Left cardiac atrium (tissue), 4 donors: ENCODE measurements at places on chromosomes 12 and 14.

- no peak for DNase-seq
Observed at GRCh38 chr12:40692765-40693206, 547 bp downstream of the CNTN1 start.

GRCh38 chr12:77179515-77179914 is 114.1 kb upstream of the E2F7 start:
- DNase-seq: no peak

DNA sequence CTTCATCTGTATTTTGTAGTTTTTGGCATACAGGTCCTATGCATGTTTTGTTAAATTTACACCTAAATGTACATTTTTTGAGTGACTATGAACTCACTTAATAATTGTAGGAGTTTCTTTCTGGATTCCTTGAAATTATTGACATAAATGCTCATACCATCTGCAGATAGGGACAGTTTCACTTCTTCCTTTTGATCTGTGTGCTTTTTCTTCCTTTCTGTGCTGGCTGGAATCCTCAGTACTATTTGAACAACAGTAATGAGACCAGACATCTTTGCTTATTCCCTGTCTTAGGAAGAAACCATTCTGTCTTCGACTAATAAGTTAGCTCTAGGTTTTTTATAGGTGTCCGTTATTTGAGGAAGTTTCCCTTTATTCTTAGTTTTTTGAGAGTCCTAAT is 110.3 kb downstream of the ADGRD1 start:
- DNase-seq: no peak

- DNase-seq: no peak
Observed at GRCh38 chr14:104119119-104119487, 19.3 kb upstream of the KIF26A start.

DNA sequence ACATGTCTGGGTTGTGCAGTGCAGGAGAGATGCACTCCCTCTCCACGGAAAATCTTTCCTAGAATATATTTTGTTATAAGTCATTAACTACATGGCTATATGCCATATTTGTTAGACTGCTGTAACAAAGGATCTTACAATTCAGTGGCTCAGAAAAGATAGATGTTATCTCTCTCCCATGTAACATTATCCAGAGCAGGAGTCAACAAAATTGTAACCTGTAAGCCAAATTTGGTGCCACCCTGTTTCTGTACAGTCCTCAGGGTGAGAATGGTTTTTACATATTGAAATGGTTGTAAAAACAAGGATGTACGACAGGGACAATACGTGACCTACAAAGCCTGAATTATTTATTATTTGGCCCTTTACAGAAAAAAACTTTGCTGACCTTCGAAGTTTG is 155.5 kb downstream of the KIF21A start:
- DNase-seq: no peak

DNA sequence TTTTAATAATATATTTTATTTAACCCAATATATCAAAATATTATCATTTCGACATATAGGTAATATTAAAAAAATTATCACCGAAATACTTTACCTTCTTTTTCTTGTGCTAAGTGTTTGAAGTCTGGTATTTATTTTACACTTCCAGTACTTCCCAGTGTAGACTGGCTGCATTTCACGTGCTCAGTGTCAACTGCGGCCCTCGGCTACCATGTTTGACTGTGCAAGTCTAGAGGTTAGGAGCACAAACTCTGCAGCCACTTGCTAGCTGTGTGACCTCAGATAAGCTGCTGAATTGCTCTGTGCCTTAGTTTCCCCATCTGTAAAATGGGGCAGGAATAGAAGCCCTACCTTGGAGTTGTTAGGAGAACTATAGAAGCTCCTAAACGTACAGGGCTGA is 42.3 kb upstream of the ESRRB start:
- no peak for DNase-seq

- DNase-seq: no peak
Observed at GRCh38 chr14:75845136-75845804, 136.5 kb downstream of the TGFB3 start.

DNA sequence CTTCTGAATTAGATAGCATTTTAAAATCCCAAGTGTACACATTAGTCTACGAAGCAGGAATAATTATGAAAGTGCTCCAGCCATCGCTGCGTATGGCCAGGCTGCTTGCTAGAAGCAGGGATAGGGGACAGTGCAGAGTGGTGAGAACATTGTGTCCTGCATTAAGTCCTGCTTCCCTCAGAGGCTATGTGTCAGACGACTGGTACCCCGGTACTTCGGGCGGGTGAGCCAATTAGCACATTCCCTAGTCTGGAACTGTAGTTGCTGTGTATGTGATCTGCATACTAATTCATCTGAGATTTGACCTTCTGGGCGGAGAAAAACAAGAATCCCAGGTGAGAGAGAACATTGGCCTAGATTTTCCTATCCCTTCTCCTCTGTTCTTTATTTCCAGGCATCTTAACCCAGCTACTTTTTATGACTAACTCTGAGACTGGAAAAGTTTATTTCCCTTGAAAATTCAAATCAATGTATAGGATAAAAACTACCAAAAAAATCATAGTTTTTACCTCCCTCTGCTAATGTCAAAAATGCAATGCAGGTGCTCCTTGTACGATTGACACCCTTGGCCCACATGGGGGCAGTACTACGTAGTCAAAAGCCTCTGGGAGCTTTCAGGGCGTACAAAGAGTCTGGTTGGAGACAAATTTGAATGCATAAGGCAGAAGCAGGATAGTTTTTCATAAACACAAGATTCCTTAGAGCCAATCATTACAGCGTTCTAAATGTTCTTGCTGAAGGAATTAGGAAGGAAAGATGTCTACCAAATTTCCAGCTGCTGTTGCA is 764.3 kb downstream of the NOVA1 start:
- no peak for DNase-seq

GRCh38 chr12:56152756-56153677 is 630 bp downstream of the MYL6B start:
- DNase-seq: no peak

GRCh38 chr12:131008-131407 is 64.4 kb downstream of the IQSEC3 start:
- DNase-seq: no peak

DNA sequence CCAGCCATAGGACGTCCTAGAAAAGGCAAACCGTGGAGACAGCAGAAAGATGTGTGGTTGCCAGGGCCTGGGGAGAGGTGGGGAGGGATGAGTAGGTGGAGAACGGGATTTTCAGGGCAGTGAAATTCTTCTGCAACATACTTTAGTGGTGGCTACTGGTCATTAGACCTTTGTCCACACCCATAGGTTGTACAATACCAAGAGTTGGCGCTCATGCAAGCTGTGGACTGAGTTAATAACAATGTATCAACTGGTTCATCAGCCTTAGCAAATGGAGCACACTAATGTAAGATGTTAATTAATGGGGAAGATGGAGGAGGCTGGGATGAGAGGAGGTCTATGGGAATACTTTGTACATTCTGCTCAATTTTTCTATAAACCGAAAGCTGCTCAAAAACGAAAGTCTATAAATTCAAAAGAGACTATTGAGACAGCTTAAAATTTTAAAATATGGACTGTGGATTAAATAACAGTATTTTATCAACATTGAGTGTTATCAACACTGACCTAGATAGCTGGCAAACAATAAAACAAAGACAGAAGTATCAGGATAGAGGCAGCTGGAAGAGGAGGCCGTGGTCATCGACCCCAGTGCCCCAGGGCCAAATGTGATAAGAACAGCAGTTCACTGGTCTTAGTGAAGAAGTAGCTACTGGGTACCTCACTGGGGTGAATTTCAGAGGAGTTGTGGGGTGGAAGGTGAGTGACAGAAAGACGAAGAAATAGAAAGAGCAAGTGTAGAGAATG is 90.9 kb downstream of the SYNE3 start:
- DNase-seq: no peak

GRCh38 chr12:89324437-89324836 is 27.9 kb downstream of the DUSP6 start:
- DNase-seq: no peak

DNA sequence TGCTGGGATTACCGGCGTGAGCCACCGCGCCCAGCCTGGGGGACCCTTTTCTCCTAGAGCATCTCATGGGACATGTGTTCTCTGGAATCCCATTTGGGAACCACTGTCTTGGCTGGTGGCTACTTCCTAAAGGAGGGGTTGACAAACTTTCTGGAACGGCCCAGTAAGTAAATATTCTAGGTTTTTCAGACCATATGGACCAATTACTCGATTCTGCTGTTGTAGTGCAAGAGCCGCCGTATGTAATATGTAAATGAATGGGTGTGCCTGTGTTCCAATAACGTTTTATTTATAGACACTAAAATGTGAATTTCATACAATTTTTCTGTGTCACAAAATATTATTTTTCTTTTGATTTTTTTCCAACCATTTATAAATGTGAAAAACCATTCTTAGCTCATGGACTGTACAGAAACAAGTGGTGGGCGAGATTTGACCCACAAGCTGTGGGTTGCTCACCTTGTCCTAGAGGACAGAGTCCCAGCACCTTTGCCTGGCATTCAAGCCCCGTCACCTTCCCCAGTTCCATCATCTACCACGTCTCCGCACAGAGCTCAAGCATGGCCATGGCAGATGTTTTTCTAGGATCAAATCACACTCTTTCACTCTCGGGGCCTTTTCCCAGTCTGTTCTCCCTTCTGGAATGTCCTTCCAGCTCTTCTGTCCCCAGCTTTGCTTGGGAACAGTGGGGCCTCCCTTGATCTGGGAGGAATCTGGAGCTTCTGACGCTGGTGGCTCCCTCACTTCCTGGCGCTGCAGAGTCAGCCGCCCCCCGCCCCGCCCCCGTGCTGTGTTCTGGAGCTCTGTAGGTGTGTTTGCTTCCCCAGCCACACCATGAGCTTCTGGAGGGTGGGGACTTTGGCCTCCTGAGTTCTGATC is 17.9 kb upstream of the RCOR1 start:
- DNase-seq: no peak

- DNase-seq: no peak
Observed at GRCh38 chr14:25381498-25381897, 331.6 kb upstream of the STXBP6 start.

DNA sequence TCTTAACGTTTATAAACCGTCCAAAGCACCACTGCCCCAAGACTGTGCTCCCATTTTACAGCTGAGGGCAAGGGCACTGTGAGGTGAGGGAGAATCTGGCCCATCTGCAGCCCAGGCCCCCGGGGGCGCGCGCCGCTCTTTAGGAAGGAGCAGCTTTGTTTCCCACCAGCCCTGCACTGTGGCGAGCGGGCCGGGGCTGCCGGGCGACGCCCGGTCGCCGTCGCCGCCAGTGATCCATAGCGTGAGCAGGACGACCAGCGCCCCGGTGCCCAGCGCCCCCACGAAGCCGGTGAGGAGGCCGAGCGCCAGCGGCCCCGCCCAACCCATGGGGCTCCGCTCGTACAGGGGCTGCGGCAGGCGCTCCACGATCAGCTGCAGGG is 34.6 kb downstream of the FIGNL2 start:
- DNase-seq: no peak

DNA sequence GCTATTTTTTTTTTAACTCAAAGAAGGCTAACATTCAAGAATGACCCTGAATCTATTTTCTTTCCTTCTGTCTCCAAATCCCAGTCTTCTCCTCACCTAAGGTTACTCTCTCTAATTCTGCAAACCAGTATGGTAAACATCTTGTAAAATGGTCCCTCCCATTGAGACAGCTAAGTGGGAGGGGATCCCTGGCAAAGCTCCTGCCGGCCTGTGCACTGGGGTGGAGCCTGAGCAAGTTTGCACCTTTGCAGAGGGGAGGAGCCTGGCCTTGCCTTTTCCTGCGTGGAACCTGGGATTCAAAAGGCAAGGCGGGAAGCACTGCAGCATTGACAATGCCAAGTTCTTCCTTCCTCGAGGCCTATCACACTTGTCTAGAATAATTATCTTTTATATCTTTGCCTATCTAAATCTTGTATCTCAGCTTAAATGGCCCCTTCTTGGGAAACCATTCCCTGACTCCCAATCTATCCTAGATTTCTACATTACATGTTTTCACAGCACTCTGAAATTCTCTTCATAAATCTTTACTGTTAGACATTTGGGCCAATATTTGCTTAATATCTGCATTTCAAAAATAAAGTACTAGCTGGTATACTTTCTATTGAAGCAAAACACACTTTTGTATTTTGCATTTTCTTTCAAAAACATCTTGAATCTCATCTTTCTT is 83.0 kb downstream of the EPS8 start:
- no peak for DNase-seq

- peak; percentile 66 for DNase-seq
Observed at GRCh38 chr12:95943330-95943842, at the start of gene AMDHD1. AMDHD1 (plus strand) TSS chr12:95943331; CDS start chr12:95943399, 68 bp downstream.

- DNase-seq: no peak
Observed at GRCh38 chr14:77580964-77581505, 35.4 kb downstream of the SPTLC2 start.

- no peak for DNase-seq
Observed at GRCh38 chr12:71152851-71153250, 4.9 kb downstream of the TSPAN8 start.

DNA sequence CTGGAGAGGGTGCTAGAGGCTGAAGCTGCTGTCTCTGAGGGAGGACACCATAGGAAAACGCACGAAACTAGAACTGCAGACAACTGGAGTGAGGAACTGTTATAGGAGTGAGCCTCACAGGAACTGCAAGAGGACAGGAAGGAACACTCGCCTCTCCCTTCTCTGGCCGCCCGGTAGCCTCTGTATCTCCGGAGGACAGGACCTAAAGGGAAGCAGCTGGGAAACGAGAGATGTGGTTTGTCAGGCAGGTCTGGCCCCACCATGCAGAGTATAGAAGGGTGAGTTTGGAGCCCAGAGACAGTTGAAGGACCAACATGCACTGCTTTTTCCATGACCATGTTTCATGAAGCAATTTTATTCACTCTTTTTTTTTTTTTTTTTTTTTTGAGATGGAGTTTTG is 127.3 kb downstream of the EFCAB11 start:
- DNase-seq: no peak

DNA sequence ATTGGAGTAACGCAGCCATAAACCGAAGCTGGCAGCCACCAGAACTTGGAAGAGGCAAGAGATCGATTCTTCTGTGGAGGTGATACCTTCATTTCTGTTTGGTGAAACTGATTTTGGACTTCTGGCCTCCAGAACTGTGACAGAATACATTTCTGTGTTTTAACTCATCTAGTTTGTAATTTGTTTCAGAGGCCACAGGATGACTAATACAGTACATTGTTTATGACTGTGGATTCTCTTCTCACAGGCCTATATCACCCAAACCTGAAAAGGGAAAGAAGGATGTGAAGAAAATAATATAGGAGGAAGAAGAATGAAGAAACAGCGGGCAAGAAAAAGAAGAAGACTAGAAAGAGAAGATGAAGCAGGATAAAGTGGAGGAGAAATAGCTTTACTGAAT is 263.8 kb upstream of the DIO2 start:
- no peak for DNase-seq

- no peak for DNase-seq
Observed at GRCh38 chr12:75917083-75917482, 114.5 kb downstream of the PHLDA1 start.

GRCh38 chr12:45227316-45228067 is 11.6 kb downstream of the ANO6 start:
- DNase-seq: no peak

- DNase-seq: no peak
Observed at GRCh38 chr14:105158794-105159193, 9.8 kb downstream of the JAG2 start.
